Iris pigment epithelial cell (primary cell): ENCODE measurements at places on chromosomes 11 and 22.

DNA sequence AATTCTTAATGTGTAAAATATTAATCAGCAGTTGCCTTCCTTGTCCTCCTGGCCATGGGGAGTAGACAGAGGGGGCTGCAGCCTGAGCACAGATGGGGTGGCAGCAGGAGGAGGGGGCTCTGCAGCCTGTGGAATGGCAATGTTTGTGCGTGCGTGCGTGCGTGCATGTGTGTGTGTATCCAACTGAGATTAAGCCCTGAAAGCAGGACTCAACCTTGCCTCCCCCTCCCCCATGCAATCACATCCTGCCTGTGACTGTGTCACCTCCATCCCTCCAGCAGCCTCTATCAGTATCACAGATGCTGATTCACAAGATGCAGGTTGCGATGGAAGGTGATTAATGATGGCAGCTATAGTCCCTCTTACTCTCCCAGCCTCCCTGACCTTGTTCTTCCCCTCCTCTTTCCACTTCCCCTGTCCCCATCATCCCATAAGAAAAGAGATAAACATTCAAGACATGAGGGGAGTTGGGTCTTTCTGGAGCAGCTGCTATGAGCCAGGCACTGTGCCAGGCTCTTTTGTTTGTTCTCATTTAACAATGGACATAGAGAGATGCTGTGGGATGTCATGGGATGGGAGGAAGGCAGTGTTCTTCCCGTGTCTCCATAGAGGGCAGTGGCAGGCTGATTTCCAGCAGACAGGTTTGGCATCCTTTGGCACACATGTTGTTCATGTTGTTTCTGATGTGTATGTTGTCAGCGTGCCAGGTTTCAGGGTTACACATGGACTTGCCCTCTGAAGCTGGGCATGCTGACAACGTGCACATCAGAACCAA is 43.8 kb upstream of the NECTIN1 start:
- no peak for DNase-seq

GRCh38 chr22:25120761-25121212 is 78.9 kb upstream of the CRYBB3 start:
- no peak for DNase-seq

DNA sequence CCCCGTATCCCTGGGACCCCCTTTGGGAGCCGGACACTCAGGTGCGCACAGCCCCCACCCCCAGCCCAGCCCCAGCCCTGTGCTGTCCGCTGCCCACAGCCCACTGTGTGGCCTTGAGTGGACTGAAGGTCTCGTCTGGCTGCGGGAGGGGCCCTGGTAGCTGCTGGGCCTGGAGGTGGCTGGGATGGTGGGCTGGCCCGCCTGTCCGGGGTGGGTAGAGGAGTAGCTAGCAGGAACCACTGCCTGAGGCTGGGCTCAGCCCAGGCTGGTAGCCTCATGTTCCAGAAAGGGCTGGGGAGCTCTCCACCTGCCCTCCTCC is 4.6 kb upstream of the MUC6 start:
- DNase-seq: no peak

GRCh38 chr22:19962909-19963806 is 21.5 kb upstream of the TXNRD2 start:
- DNase-seq: peak; percentile 57

- DNase-seq: peak; percentile 53
Observed at GRCh38 chr11:72700146-72700545, 25.9 kb upstream of the PDE2A start.

GRCh38 chr11:12133547-12134235 is 23.3 kb downstream of the MICAL2 start:
- no peak for DNase-seq

DNA sequence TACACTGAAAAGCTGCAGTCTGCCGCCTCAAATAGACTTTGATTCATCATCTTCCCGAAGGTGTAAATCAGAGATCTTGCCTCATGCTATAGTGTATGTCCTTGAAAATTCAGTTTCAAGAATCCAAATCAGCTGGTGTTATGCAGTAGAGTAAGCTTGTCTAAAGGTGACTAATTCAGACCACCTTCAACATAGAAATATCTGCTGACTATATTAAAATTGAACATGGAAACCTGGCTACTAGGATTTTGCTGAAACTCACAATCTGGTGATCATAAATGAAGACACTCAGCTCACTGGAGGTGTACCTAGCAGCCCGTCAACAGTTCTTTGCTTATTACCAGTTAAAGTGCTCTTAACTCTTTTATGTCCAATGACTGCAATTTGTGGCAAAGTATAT is 266.6 kb downstream of the CADM1 start:
- DNase-seq: no peak

- no peak for DNase-seq
Observed at GRCh38 chr22:48945621-48946458, 881.8 kb downstream of the BRD1 start.

DNA sequence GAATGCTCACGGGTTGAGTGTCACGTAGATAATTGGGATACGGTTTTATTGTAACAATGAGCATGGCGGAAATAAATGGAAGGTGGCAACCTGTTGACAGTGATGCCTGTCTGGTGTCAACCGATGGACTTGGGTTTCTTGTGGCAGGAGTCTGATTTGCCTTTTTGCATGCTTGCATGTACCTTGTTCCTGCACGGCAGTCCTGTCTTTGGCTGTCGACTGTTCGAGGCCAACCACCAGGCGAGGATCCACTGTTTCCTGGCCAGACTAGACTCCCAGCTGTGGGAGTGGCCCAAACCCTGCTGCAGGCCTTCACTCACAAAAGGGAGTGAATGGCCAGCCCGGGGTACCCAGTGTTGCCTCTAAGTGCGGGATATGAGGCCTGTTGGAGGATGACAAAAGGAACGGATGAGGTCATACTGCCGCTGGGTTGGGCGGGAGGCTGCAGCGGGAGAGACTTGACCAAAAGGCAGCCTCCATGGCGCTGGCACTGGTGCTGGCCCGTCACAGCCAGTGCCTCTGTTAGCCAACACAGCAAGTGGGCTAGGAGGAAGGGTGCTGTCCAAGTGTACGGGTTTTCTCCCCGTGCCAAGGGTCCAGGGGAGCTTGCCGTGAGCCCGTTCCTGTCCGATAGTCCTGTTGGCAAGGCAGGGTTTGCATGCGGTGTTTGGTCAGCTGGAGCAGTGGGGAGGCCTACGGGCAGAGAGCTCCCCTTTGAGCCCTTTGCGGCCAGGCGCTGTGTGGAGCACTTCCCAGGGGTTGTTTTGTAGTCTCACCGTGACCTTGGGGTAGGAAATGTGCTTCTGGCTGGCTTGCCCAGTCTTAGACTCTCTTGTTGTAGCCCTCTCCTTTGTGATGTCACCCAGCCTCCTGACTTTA is 974 bp downstream of the DGCR8 start:
- DNase-seq: peak; percentile 70

GRCh38 chr11:122345586-122345985 is 229.6 kb upstream of the BLID start:
- DNase-seq: no peak

- DNase-seq: no peak
Observed at GRCh38 chr11:111253131-111253530, 7.6 kb downstream of the POU2AF2 start.

DNA sequence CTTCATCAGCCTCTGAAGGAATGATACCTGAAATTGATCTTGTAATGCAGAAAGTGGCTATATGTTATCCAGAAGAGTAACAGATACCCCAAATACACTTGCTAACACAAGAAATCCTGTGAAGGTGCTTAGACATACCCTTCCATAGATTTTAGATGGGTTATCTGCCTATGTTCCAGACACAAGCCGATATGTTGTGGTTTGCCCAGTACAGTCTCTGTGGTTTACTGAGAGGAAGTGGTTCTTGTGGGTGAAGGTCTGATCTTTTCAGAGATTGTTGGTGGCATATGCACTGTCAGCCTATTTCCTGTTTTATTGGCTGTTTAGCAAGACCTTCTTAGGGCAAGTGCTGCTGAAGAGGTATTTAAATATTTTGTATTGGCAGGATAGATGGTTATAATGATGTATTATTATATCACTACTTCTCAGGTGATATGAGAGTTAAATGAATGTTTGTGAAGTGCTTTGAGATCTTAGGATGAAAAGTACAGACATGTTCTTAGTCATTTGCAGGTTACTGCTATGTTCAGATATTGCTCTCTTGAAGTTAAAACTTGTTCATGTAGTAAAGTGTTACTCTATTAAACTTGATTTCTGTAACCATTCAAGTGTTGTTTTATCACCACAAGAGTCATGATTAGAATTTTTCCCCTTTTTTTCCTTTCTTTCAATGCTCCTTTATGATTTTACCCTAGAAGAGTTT is 8.2 kb downstream of the ARHGEF12 start:
- peak; percentile 69 for DNase-seq
